ENCODE measurements at places on chromosomes 1 and 21.

GRCh38 chr1:2984399-2985061, 36.7 kb upstream of the ACTRT2 start:
- no peak for DNase-seq

DNA sequence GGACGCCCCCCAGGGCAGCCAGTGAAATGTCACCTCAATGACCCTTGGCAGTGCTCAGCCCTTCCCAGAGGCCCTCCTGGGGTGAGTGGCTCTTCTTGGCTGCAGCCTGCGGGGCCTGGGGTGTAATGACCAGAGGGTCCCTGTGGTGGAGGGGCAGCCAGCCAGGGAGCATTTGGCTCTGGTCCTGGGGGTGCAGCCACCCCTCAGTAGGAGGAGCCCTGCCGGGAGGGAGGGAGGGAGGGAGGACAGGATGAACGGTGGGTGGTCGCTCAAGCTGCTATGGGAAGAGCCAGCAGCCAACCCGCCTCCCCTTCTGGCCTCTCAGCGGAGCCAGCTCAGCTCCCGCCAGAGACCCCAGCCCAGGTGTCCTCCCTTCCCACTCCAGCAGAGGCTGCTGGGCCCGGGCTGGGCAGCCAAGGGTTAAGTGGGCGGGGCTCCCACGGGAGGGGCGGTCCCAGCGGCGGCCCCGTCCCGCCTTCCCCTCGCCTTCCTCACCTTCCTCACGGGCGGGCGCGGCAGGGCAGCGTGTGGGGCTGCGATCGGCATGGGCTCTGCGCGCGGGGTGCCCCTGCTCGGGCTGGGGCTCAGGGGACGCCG, 9.0 kb upstream of the PLCH2 start:
- no peak for DNase-seq

- DNase-seq: no peak
Observed at GRCh38 chr1:77271852-77272580, 9.8 kb upstream of the AK5 start.

GRCh38 chr1:70819231-70819630, 228.4 kb downstream of the PTGER3 start:
- no peak for DNase-seq

- peak; percentile 38 for DNase-seq
Observed at GRCh38 chr21:33434770-33435360, 31.7 kb downstream of the IFNGR2 start.

DNA sequence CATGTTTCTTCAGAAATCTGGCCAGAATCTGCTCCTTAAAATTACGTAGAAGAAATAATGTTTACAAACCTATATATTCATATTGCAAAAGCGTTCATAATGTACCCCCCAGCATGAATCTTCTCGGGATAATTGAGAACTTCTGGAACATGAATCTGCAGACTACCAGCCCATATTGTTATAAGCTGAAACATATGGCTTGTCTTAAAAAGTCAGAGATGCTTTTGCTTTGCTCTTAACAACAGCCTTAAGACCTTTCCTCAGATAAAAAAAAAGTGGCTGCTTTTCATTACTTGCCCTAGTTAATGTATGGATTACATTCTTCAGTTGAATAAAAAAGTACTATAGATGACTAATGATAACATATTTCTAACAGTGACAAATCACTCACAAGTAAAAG, 15.0 kb upstream of the ZZZ3 start:
- DNase-seq: no peak

- no peak for DNase-seq
Observed at GRCh38 chr1:195594773-195595172, 1013.5 kb downstream of the KCNT2 start.

DNA sequence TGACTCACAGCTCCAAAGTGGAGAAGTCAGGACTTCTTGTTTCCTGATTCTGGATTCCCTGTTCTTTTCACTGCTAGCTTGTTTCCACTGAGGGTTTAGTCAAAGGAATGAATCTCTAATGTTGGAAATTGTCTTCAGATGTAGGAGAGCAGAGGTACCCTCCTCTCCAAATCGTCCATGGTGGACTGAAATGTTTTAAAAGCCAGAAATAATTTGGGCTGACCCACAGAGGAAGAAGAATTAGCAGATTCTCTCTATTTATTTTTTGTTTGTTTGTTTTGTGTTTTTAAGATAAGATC, 30.4 kb downstream of the GPA33 start:
- DNase-seq: no peak

- DNase-seq: no peak
Observed at GRCh38 chr1:102879439-102879993, 228.8 kb downstream of the COL11A1 start.

DNA sequence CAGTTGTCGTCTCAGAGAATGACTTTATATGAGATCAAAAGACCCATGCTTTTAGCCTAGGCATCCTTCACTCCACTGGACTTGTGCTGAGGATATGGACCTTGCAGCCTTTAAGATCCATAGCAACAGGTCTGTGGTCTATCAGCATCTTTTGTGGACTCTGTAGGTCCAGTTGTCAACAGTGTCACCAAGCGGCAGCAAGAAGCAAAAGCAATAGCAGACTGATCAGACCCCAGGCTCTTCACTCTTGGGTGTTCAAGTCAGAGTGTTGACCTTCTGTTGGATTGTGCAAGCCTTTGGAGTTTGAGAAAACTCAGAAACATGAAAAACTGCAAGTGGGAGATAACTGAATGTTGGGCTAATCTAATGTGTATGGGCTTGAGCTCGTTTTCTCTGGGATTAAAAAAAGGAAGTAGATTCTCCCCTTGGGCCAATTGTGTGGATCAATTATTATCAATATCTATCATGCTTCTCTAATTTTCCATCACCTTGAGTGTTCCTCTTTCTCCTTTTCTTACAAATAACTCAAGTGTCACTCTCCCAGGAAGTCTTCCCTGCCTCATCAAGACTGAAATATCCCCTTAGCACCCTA, 144.2 kb downstream of the LYPLAL1 start:
- no peak for DNase-seq

DNA sequence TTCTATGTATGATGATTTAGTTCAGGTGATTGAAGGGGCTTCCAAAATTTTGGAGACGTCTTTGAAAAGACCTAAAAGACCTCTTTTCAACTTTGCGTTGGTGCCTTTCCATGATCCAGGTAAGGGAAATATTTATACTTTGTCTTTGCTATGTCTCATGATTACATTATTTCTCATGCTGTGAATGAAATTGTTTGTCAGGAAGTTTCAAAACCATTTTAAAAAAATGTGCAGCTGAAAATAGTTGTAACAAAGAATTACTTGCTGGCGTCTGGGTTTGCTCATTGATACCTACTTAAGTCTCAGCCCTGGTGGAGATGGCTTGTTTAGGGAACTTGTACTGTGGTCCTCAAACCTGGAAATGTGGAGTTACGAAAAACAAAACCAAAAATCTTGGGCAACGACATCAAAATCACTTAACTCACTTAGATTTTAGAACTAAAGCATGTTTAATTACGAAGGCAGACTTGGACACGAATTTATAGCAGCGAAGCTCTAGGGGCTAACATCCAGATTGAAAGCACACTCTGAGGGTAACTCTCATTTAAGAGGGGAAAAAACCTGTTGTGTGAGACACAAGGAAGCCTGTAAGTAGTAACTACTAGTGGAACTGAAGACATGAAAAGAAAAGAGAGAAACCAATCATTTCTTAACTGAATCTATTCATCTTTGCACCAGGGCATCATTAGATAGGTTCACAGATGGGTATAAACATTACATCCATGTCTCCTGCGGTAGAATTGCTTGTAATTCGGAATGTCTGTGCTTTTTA, 924 bp downstream of the HMCN1 start:
- DNase-seq: no peak

DNA sequence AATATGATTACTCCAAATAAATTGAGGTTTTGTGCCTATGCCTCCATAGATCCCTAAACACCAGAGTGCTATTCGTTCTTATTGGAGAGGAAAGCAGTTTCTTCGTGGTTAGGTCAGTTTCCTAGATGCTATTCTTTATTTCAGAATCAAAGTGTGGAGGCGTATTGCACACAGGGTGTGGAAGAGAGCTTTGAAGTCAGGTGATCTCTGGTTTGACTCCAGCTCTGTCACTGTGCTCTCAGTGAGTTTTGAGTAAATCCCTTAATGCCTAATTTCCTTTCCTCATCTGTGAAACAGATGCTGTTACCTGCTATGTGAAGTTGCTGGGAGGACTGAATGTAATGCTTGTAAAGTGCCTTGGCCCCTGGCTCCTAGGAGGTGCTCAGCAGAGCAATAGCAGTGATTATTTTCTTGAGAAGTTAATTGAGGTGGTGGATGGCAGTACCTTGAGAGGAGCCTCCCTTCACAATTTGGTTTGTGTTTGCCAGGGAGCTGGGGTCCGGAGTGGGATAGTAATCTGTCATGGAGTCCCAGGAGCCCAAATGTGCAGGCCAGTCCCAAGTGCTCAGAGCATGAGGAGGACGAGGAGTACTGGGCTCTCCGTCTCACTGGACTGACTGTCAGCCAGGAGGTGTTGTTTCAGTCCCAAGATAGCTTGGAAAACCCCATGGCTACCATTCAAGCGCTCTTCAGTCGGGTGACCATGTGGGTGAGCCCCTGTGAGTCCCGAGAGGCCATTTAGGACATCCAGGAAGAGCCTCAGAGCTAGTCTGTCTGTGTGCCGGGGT, 14.9 kb downstream of the NTPCR start:
- no peak for DNase-seq

- no peak for DNase-seq
Observed at GRCh38 chr1:29669912-29670311, 433.6 kb downstream of the PTPRU start.

DNA sequence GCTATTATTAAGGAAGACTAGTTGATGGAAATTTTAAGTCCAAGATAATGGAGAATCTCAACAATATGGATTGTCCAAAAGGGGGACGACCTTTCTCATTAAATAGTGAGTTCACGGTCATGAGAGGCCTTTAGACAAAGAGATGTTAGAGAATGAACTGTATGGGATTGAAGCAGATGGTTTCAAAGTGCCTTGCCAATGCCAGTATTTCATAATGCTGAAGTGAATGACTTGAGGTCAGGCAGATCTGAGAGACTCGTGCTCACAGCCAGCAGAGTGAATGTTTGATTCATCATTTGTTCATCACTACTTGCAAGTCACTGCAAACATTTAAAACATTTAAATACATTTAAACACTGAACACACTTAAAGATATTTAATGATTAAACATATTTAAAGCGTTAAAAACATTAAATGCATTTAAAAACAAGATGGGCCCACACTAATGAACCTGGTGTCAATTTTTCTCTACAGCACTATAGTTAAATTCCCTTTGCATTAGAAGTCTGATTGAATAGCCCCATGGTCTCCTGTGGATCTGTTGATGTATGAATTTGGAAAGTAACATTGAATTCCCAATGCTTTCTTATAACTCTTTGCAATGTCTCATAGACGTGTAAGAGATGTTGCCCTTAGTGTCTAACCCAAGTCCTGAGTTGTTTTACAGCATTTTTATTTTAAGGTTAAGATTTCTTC, 80.7 kb downstream of the TGFB2 start:
- no peak for DNase-seq

- DNase-seq: no peak
Observed at GRCh38 chr1:67144696-67145095, 9.9 kb upstream of the C1orf141 start.

GRCh38 chr1:36553591-36554322, 71.0 kb upstream of the CSF3R start:
- peak; percentile 71 for DNase-seq

DNA sequence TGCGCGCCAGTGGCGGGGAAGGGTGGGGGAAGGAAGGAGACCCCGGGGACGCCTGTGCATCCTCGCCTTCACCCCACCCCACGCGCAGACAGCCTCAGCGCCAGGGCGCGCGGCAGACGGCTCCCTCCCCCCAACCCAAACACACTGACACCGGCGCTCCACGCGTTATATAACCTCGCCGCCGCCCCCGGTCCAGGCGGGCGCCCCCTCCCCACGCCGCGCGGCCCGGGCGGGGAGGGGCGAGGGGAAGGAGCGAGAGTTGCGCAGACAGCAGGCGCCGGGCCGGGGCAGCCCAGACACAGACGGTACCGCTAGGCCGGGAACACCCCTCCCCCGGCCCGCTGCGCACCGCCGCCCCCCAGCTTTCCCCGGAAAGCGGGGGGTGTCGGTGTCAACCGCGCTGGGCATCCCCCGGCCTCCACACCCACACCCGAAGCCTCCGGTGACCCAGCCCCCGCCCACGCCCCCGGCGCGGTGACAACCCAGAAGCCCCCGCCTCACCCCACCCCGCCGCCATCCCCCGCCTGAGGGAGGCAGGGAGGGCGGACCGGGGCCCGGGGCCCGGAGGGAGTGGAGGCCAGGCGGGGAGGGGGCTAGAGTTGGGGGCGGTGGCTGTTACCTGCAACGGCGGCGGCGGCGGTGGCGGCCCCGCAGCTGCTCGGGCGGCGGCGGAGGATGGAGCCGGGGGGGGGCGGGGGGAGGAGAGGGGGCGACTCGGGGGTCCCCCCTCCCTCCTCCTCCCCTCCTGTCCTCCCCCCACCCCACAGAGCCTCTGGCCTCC, 432 bp downstream of the AKT3 start:
- peak; percentile 42 for DNase-seq

- DNase-seq: no peak
Observed at GRCh38 chr1:195723796-195724194, 884.4 kb downstream of the KCNT2 start.

- no peak for DNase-seq
Observed at GRCh38 chr1:94438692-94439276, 20.6 kb downstream of the ABCD3 start.

DNA sequence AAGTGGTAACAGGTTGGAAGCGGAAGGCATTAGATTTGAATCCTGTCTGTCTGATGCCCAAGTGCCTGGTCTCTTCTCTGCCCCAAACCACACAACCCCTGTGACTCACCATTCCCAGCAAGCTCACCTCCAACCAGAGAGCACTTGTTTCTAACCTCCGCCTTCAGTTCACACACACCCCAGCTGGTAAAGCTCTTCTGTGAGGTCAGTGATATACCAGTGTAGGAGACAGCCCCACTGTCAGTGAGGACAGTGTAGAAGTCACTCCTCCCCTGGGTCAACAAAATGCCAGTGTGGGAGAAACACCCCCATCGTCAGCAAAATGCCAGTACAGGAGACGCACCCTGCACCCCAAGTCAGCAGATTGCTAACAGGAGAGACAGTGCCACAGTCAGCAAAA, 2.6 kb downstream of the RIMS3 start:
- no peak for DNase-seq

GRCh38 chr1:27993241-27993640, 33.5 kb downstream of the XKR8 start:
- DNase-seq: no peak

DNA sequence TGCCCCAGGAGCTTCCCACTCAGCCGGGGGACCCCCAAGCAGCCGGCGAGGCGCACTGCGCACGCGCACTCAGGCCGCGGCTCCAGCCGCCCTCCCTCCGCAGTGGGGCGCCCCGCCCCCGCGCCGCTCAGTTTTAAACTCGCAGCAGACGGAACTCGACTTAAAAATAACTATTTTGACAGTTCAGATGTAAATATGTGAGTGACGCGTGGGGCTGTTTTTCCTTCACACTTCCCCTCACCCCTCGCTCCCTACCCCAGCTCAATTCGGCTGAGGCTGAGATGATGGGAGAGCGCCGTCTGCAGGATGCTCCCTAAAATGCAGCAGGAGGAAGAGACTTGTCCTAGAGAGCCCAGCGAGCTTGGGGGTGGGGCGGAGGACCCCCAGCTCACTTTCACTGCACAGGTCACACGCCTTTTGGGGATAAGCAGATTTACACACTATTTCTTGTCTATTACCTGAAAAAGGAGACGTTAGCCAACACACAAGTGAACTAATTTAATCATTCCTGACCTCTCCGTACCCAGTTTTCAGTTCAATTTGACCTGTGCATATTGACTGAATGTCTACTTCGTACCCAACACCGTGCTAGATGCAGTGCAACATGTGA, 8.9 kb upstream of the LEMD1 start:
- DNase-seq: peak; percentile 44

- no peak for DNase-seq
Observed at GRCh38 chr1:27393641-27394281, 1.3 kb downstream of the GPR3 start.
